ENCODE measurements at places on chromosomes 5 and 9.

- no peak for DNase-seq
These were observed 107.5 kb downstream of the EBF1 start for GRCh38 chr5:158992037-158992740.

GRCh38 chr5:126503602-126504104 lies 80.4 kb downstream of the GRAMD2B start:
- DNase-seq = no peak

GRCh38 chr9:24009322-24009721 lies 183.3 kb upstream of the ELAVL2 start:
- DNase-seq = no peak

DNA sequence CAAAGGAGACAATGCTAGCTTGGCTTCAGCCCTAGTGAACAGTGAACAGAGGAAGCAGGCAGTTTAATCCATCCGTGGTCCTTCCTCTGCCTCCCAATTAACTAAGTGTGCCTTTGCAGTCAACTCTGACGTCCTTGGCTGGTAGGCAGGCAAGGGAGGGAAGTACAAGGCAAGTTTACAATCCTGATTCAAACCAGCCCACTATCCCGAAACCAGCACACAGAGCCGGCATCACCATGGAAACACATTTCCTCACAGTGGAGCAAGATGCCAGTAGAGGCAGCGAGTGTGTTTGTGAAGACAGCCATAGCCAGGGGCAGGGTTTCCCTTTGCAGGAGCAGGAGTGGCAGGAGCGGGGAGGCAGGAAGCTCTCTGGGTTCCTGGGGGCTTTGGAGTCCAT lies 73.9 kb downstream of the GOLPH3 start:
- no peak for DNase-seq

DNA sequence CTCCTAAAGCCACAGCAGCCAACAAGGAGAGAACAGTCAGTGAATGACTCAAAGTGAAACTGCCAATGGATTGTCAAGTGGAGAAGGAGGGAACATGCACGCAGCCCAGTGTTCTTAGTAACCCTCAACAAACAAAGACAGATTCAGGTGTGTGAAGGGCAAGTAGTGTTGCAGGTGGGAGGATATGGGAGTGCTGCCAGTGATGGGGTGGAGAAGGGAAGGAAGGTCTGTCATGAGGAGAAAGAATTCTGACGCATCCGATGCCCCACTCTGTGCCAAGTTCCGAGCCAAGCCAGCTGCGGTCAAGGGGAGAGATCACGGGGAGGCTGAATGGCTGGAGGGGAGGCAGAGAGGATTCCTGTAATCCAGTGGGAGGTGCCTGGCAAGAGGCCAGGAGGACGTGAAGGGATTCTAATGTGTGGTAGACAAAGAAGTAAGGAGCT lies 56.5 kb downstream of the CAST start:
- no peak for DNase-seq

GRCh38 chr5:5666369-5666768 lies 243.9 kb downstream of the ICE1 start:
- DNase-seq = no peak

GRCh38 chr5:156076912-156077311 lies 250.1 kb upstream of the SGCD start:
- DNase-seq = no peak

- DNase-seq = no peak
These were observed 331.8 kb downstream of the KDM4C start for GRCh38 chr9:7089406-7090193.

GRCh38 chr5:132386644-132387286 lies 17.3 kb downstream of the SLC22A5 start:
- DNase-seq = no peak

GRCh38 chr9:132283863-132284262 lies 70.9 kb downstream of the SETX start:
- DNase-seq = no peak

- DNase-seq = no peak
These were observed 191.5 kb downstream of the CFAP90 start for GRCh38 chr5:7659420-7659819.

- DNase-seq = no peak
These were observed 265.7 kb upstream of the KLF4 start for GRCh38 chr9:107755246-107755645.

DNA sequence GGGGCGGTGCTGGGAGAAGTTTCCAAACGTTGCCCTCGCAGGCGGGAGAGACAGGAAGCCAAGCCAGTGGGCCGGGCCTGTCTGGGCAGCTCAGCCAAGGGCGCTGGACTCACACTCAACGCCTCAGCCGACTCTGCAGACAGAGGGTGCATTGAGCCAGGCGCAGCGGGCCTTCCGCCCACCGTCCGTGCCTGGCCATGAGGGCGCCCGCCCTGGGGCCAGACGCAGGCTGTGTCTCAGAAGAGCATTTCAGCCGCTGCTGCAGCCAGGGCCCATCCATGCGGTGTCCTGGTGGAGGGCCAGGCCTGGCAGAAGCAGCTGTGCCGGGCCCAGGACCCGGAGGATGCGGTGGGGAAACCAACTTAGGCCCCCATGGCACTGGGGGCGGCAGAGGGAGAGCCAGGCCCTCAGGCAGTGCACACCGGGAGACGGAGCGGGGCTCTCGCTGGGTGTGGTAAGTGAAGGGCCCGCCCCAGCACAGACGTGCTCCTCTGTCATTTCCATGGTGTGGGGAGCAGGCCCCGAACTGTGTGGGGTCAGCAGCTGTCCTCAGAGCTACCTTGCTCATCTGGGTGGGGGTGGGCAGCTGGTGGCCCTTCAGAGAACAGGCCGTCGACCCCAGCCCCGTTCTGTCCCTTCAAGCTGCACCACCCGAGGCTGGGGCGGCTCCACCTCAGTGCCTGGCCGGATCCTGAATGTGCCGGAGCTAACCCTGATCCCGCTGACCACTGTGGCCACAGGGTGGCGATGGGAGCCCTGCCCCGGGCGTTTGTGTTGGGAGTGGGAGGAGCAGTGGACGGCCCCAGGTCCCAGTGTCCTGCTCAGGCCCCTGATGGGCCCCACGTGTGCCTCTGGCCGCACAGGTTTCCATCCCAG lies 18.0 kb downstream of the DNLZ start:
- no peak for DNase-seq

DNA sequence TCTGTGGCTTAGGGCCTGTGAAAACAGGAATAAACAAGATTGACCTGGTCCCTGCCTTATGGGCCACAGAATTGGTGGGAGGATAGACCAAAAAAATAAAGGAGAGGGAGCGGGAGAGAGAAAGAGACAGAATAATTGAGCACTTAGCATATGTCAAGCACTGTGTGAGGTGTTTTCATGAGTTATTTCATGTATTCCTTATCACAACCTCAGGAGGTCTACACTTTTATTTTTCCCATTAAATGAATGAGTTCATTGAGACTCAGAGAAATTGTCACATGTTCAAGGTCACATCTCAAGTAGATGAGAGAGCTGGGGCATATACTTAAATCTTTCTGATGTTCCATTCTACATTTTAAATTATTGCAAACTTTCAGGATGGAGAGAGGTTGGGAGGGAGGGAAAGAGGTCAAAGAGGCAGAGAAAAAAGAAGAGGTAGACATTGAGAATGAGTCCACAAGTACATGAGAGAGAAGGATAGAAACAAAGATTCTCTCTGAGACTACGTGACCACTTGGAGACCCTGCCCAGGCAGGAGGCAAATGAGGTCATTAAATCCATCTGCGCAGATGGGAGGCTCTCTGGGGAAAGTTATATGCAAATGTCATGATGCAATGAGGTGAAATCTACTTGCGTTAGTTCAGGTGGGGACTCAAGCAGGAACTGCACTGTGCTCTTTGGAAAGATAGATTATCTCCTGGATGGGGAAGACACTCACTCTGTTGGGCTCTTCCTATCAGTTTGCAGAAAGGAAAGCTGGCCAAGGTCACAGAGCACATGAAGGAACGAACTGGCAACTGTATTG lies 241.5 kb downstream of the PAPPA start:
- DNase-seq = no peak

DNA sequence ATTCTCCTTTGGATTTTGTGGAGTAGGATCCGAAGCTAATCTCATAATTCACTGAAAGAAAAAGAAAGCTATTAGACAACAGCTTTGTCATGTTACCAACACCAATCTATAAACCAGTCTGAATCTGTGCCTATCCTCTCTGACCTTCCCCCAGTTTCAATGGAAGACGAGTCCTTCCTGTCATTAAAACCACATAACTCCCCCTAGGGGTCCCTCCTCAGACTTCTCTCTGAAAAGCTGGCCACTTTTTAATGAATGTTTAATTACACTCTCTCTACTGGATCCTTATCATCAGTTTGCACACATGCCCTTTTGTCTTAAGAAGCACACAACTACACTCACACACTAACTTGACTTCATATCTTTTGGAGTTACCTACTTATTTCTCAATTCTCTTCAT lies 98.0 kb upstream of the TSLP start:
- DNase-seq = no peak

DNA sequence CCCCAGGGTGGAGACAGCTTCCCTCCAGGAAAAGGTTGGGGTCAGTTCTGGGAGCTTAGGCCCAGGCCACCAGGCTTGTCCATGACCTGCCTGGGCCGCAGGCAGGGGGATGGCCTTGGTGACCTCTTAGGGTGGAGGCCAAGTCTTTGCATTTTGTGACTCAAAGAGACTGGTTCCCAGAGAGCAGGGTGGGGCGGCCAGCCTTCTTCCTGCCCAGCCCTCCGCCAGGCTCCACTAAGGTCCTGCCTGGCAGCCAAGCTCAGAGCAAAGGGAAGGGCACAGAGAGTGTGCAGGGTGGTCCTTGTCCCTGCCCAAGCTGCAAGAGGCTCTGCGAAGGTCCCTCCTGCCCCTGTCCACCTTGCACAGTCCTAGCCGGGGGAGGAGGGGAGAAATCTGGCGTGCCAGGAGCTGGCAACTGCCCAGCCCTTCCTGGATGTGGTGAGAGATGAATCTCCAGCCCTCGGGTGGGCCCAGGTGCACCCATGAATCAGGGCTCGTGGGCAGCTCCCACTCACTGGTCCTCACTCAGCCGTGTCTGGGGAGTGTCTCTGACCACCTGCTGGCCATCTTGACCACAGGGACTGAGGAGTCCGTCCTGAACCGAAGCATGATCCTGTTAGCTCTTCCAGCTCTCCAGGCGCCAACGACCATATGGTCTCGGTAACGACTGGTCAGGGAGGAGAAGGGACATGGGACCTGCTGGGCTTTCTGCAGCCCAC lies 2.3 kb upstream of the PTGDS start:
- no peak for DNase-seq

DNA sequence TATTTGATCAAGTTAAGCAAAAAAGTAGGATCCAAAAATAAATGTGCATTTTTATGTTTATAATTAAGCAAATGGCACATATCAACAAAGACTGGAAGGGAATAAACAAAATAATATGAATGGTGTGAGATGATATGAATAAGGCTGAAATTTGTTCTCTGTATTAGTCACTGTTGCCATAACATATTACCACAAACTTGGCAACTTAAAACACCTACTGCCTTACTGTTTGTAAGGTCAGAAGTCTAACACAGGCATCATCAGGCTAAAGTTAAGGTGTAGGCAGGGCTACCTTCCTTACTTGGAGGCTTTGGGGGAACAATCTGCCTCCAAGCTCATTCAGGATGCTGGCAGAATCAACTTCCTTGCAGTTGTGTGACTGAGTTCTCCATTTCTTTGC lies 19.3 kb downstream of the PGGT1B start:
- no peak for DNase-seq

DNA sequence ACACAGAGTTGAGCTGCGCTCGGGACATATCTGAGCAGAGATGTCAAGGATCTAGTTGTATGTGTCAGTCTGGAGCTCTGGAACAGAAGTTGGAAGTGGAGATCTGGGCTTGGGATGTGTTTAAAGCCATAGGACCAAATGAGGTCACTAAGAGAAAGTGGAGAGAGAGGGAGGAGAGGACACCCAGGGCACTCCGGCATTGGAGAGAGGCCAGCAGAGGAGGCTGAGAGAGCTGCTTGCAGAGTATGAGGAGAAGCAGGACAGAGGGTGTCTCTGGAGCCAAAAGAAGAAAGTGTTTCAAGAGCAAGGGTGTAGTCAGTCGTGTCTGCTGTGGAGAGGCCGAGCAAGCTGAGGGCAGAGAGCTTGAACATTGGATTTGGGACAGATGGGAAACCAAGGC lies 34.7 kb downstream of the ARHGEF37 start:
- no peak for DNase-seq

- no peak for DNase-seq
These were observed 5.4 kb upstream of the HBEGF start for GRCh38 chr5:140351609-140352334.

DNA sequence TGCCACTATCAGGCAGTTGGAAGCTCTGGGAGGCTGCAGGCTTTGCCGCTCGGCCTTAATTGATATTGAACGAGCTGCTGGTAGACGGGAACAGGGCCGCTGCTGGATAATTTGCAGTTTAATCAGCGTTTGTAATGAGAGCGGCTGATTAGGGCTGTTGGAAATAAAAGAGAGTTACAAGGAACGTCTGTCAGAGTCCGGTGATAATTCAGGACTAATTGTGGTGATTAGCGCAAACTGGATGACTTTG lies 68.2 kb upstream of the TBCA start:
- no peak for DNase-seq

- DNase-seq = no peak
These were observed 31.8 kb upstream of the PTGS1 start for GRCh38 chr9:122338994-122339393.

- no peak for DNase-seq
These were observed 115.8 kb upstream of the MAP3K1 start for GRCh38 chr5:56699538-56699937.

- DNase-seq = no peak
These were observed 44.7 kb downstream of the GRIN3A start for GRCh38 chr9:101693546-101694336.

GRCh38 chr9:91180240-91180929 lies 181.3 kb downstream of the AUH start:
- DNase-seq = no peak

DNA sequence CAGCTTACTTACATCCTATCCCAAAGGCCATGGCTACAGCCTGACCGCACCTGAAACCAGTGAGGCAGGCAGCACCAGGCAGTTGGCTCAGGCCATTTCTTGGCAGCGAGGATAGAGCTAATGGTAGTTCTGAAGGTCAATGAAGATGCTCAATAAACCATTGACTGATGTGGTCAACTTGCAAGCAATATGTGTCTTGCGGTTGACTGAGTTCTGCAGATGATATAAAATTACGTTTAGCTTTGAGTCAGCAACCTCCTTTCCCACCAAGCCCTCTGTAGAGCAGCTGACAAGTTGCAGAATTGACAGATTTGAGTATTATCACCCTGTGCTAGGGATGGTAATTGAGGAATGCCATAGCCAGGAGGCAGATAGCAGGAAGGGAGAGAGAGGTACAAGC lies 189.0 kb upstream of the PUM3 start:
- no peak for DNase-seq

DNA sequence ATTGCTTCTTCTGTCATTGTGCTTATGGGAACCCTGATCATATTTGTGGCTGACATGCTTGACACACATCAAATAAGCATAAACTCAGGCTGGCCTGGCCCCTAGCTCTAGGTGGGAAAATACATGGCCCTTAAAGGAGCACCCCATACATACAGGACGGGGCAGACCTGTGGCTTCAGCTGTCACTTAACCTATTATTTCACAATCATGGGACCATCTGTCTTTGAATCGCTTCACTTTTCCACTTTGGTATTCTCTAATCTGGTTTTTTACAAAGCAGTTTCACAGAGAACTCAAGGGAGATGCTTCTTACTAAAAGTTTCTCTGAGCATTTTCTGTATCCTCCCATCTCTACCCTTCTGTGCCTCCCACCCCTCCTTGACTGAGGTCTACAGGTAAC lies 34.6 kb upstream of the LRRTM2 start:
- no peak for DNase-seq
